ENCODE measurements at places on chromosomes 2 and 18.

DNA sequence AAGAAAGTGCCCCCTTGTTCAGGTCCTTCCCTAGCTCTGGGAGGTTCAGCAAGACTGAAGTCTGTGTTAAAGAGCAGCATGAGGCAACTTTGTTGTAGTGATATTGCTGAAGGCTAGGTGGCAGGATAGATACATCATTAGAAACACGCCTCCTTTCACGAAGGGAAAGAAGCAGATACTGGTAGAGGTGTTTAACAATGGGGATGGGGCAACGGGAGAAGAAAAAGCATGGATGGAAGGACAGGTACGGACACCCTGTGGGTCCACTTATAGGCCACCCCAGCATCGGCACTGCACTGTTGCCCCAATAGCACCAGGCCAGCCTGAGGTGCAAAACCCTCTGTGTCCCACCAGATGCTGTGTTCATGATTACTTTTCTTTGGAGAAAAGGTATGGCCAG is 3.5 kb upstream of the IGFBP5 start:
- no peak for DNase-seq

GRCh38 chr2:221095356-221095755 is 476.7 kb downstream of the EPHA4 start:
- DNase-seq: no peak

DNA sequence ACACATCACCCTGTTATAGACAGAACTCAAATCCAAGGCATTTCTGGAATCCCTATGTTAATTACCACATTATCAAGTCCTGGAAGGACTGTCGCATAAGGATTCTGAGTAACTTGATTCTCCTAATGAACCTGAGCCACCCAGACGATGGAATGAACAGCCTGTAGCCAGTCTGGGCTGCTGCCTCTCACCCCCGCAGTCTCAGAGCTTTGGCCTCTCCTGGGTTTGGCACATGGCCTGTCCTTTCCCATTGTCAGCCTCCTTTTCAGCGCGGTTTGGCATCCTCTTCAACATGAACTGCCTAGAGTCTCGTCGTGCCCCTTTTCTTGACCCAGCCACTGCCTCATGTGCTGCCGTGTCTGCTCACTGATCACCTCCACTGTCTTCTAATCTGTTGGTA is 147.6 kb downstream of the SLC8A1 start:
- DNase-seq: no peak

- DNase-seq: no peak
Observed at GRCh38 chr2:108388045-108388444, 10.3 kb downstream of the SULT1C4 start.

- no peak for DNase-seq
Observed at GRCh38 chr18:13579874-13580273, 146.5 kb downstream of the FAM210A start.

- no peak for DNase-seq
Observed at GRCh38 chr2:142104134-142104758, 26.6 kb downstream of the LRP1B start.

GRCh38 chr2:12076810-12077209 is 330.4 kb downstream of the LPIN1 start:
- DNase-seq: no peak

DNA sequence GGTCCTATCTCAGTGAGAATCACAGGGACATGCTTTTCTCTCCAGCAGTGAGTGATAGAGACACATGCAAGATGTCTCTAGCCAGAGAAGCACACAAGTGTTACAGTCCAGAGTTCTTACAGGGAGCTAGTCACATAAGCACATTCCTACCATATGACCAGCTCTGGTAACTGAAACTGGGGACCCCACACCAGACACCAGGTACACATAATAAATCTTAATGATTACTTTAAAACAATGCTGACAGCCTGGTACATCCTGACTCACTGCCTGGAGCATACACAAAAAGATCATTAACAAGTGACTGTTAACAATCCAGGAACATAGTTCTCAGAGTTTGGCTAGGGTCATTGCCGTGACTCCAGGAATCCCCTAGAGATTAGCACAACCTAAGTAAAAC is 53.6 kb downstream of the GALNT1 start:
- no peak for DNase-seq

DNA sequence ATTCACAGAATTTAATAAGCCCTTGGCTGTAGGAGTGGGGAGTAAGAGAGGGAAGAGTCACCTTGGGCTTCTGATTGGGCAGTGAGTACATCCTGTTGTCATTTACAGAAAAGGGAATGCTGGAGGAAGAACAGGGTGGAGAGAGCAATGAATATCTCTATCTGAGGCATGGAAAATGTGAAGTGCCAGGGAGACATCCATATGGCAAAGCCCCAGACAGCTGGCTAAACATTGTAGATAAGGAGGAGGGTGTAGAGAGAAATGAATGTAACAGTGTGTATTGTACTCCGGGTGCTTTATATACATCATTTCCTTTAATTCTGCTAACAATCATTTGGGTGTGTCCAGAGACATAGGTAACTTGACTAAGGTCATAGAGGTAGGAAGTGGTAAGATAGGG is 103.5 kb downstream of the UPP2 start:
- DNase-seq: no peak

DNA sequence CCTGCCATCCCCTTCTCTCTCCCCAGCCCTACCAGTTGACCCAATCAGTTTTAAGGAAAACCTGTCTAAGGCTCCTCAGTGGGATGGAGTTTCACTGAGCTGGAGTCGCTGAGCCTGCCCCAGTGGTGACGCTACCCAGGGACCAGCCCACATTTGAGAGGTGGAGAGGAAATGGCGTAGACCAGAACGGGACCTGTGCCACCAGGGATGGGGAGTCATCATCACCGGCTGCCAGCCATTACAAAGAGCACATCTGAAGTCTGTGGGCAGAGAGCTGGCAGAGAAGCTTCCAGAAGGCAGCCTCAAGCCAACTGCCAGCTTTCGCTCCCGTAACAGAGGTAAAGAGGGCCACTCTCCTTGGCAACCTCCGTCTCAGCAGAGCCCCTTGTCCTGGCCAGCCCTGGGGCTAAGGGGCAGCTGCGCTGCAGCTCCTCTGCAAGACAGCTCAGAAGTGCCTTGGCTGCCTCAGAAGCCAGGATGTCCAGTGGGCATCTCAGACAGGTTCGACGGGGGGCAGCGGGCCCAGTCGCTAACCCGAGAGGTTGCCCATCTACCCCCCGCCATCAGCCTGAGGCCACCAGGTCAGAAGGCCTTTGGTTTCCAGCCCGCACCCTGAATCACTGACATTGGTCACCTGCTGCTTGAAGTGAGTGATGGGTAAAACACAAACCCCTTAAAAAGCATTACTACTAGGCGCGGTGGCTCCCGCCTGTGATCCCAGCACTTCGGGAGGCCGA is 15.4 kb downstream of the SDC1 start:
- DNase-seq: no peak

DNA sequence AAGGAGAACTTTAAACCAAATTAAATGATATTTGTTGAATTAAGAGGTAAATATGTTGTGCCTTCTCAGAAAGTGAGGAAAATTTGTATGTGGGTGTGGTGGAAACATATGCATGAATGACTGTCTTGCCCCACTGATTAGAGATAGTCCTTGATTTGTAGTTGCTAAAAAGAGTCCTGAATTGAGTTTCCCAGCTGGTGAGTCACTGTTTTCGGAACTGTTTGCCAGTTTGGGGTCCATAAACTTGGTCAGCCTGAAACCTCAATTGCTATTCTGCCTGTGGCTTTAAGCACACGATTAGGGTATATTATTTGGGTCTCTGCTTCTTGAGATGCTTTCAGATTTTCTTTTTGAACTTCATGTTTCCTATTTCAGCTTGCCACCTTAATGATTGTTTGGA is 53.3 kb downstream of the PIKFYVE start:
- DNase-seq: no peak

DNA sequence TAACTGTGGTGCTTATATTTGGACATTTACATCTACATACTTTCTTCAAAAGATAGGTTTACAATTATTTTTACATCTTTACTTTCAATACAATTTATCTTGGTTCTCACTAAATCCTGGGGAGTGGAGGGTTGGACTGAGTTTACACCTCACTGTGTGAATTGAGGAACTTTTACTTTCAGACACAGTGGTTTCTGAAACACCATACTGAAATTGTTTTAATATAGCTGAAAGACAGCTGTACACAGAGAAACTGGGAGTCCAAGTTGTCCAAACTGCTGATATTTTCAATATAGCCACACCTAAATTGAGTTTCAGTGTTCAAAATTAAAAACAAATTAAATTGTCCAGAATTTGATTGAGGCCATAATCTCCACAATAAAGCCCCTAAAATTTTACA is 16.8 kb downstream of the KCNH7 start:
- no peak for DNase-seq

GRCh38 chr2:8720741-8721140 is 38.9 kb downstream of the ID2 start:
- no peak for DNase-seq
